ENCODE measurements at places on chromosomes 4 and X.

DNA sequence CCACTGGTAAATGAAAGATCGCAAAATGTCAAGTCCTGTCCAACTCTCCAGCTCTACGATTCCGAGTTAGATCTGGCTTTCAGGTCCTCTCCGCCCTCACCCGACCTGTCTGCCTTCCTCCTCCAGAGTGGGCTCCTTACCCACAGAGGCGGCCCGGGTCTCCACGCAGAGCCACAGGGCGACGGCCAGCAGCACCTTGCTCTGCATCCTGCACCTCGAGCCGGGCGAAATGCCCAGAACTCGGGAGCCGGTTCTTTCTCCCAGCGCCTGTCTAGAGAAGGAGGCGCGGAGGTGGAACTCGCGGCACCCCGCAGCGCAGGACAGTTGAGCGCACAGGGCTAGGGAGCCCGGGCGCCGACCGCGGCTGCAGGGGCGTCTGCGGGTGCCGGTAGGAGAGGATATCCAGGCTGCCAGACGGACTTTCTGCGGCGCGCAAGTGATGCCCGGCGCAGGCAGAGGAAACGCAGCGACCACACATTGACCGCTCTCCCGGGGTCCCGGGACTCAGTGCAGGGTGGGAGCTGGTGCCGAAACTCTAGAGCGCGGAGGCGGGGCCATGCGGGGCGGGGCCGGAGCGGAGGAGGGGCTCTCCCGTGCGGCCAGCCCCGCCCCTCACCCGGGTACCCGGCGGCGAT, at the start of gene KDR:
Gene KDR, minus strand, starts transcription at position 509 of the 635 bp plus-strand sequence. Its CDS starts 302 bp downstream, at position 207.
- no peak for DNase-seq

GRCh38 chr4:125062115-125063050, 252.4 kb upstream of the FAT4 start:
- no peak for DNase-seq

- no peak for DNase-seq
These were observed 252.3 kb upstream of the PSAPL1 start for GRCh38 chr4:7687006-7687405.

DNA sequence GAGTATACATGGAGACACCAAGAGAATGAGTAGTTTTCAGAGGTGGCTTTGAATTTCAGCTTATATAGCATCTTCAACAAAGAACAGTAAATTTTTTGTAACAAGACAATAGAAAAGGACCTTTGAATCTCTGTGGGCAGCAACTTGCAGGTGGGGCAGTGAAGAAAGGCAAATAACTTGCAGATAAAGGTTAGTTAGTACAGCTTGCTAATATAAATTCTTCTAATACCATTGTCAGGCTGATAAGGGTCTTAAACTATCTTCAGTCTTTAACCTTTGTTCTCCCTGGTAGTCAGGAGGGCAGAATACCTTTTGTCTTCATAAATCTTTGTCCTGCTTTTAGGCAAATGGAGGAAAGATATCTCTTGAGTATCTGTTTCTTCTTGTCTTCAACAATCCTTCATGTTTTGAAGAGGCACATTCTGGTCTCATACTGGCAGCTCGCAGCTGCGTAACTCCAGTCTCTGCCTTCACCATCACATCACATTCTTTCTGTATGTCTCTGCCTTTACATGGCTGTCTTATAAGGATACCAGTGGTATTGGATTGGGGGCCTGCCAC, 16.0 kb downstream of the ANXA3 start:
- no peak for DNase-seq

DNA sequence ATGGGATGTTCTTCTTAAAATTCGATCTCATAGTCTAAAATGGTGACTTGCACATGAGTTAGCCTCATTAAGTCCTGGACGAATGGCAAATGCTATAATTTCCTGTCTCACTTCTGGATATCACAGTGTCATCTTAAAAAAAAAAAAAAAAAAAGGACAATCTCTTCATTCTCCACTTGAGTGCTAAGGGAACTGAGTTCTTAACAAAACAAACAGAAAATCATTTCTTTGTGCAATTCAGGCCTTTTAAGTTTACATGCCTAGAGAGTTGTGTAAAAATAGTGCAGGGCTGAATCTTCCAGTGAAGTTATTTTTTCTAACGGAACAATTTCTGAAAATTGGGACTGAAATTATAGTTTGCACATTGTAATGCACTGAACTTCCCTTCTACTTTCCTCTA, 122.8 kb upstream of the FAT1 start:
- DNase-seq, result no peak

- DNase-seq, result no peak
These were observed 36.0 kb downstream of the CXCL8 start for GRCh38 chr4:73776321-73776729.

GRCh38 chr4:17809667-17810066, 890 bp downstream of the DCAF16 start:
- no peak for DNase-seq

DNA sequence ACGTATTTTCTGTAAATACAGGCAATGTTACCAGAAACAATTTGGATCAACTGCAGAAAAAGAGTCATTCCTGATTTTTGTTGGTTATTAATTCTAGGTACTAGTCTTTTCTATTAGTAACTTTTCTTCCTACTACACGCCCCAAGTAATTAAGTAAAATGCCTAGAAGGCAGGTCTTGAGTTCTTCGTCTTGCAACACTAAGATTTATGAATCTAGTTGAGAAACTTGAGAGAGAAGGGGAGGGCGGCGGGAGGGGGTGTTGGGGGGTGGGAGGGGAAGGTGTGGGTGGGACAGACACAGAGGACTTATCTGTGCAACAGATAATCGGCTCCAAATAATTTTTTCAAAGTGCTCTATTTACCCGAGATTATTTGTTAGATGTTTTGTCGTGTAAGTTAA, 3.0 kb downstream of the RAP2C start:
- no peak for DNase-seq
